NCI-H1694 (cell line): ENCODE measurements at places on chromosomes 1 and 21.

GRCh38 chr1:150895618-150896017, 8.7 kb downstream of the CTXND2 start:
- no peak for DNase-seq

- no peak for DNase-seq
Observed at GRCh38 chr21:21137986-21138385, 139.8 kb downstream of the NCAM2 start.

DNA sequence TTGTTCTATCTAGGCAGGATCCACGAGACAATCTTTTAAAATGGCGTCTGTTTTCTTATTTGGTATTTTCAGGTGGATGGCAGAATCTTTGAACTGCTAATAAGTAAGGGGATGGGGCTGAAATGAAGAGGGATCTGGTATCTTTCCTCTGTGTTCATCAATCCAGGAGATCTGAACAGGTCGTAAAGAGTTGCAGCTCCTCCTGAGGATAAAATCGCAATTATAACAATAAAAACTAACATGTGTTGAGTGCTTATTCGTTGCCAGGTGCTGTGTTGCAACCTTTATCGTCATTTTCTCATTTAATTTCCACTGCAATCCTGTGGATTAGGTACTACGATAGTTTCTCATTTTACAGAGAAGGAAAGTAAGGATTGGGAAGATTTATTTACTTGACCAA, 134.6 kb upstream of the DPYD start:
- no peak for DNase-seq

DNA sequence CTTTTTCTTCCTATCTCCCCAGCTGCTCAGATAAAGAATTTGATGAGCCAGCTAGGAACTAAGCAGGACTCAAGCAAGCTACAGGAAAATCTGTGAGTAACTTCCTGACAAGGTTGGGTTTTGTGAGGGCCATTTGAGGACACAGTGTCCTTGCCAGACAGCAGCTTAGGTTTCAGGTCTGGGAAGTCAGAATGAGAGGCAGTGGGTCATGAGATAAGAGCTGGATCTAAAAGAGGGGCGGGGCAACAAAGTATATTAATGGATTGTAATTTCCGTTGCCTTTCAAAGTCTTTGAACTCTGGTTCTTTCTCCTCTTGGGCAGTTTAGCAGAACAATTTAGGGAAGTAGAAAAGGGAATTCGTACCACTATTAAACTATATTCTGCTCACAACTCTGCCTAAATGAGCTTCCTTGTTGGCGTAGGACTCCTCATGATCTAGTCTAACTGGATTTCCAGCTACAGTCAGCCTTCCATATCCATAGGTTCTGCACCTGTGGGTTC, 16.6 kb downstream of the STX12 start:
- DNase-seq, result no peak

GRCh38 chr1:183279835-183280234, 93.8 kb downstream of the LAMC2 start:
- DNase-seq, result no peak

GRCh38 chr1:185158800-185159199, 1.8 kb downstream of the SWT1 start:
- DNase-seq, result no peak

GRCh38 chr1:221863635-221864034, 121.7 kb upstream of the DUSP10 start:
- no peak for DNase-seq
